ENCODE measurements at places on chromosomes 16 and 17. TPM values are rescaled to one million over a fixed set of nuclear protein-coding genes. Genes with fewer than 3 reads are reported as not detected.

The NLK gene
- 7.1 TPM for total RNA-seq

The TAT gene
- total RNA-seq, result not detected

The GNG13 gene
- total RNA-seq, result not detected

The TM4SF5 gene
- total RNA-seq, result not detected

The TBC1D3K gene
- total RNA-seq, result not detected

The ITGAL gene
- total RNA-seq, result not detected

The NATD1 gene
- 3.1 TPM for total RNA-seq

The PROCA1 gene
- 0.49 TPM for total RNA-seq

The FA2H gene
- total RNA-seq, result not detected

The NME1 gene
- total RNA-seq, result 34.0 TPM

The SLC9A5 gene
- 0.65 TPM for total RNA-seq

The KDM8 gene
- 3.3 TPM for total RNA-seq

The TMC5 gene
- under 0.01 TPM for total RNA-seq

The SLC6A4 gene
- 23.8 TPM for total RNA-seq

- DNase-seq, result no peak
Observed at GRCh38 chr17:82000803-82001570, 21.7 kb downstream of the CENPX start.

DNA sequence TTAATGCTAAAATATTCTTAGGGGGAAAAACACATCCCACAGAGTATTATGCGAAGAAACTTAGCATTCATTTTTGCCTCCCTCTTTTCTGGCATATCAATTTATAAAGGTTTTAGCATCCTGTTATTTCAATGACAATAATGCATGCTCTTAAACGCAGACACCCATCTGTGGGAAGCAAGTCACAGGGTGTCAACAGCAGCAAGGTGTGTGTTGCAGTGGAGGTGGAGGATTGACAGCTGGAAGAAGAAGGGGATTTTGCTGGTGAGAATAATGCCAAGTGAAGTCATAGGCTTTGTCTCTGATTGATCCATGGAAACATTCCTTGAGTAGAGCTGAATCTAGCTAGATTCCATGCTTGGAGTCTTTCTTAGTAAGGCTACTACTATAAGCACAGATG is 498.1 kb downstream of the NPIPA7 start:
- DNase-seq, result no peak

- no peak for DNase-seq
Observed at GRCh38 chr17:36940313-36941264, 3.3 kb downstream of the LHX1 start.

DNA sequence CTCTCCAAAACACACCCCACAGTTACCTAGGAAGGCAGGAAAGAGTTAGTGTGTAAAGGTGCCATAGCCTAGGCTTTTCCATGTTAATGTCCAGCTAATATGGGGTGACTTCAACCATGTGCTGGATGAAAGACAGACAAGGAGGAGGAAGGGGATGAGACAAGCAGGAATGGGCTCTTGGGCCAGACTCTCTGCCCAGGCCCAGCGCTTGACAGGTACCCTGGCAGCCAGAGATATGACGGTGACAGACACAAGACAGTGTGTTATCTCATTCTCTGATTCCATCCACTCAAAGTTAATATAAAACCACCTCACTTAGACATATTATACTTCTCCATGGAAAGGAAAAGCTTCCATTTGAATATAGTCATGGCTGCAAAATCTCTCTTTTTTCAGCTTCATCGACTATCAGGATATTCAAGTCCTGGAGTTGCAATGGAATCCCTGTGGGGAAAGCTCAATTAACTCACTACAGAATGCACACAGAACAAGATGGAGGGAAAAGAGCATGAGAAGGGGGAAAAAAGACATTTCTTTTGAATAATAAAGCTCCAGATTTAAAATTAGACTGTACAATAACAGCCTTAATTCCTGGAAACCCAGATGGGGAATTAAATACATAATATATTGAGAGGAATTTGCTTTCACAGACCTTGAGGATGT is 596.7 kb downstream of the TOX3 start:
- DNase-seq, result no peak

- DNase-seq, result peak; percentile 95
Observed at GRCh38 chr17:47279062-47279801, 25.6 kb downstream of the ITGB3 start.

DNA sequence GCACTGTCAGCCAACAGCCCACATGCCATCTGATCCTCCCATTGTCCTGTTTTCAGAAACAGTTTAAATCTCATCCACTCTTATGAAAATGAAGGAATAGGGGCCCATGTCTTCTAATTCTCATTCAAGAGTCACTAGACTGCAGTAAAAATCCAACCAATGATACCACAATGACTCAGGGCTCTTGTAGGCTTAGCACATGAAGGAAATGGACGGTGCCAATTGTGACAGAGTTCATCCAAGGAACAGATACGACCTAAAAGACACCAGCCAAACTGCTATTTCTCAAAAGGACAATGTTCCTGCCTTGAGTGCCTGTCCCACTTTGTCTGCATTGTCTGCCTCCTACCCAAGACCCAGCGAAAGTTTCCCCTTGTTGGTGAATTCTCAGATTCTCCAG is 204.8 kb upstream of the COX10 start:
- peak; percentile 31 for DNase-seq

- peak; percentile 40 for DNase-seq
Observed at GRCh38 chr17:10631048-10631700, 25.9 kb downstream of the MYH3 start.

DNA sequence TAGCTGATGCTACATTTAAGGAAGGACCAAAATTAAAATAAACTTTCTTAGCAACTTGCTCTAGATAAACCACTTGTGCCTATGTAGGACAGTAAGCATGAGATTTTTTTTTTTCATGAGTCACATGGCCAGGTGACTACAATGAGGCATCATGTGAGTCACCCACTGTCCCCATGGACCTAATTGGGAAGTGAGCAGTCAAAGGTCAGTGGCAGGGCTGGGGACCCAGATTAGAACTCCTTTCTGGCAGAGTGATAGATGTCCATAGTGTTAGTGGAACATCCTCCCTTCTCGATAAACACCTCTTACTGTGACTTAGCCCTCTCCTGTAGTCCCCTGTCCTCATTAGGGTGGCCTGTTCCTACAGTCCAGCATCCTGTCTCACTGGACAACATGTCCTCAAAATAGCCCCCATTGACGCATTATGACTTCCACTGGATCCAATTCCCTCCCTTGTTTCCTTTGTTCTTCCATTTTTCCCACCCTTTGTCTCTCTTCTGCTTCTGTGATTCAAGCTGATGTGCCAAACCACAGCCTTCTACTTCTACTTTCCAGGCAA is 12.4 kb downstream of the ITGB3 start:
- DNase-seq, result peak; percentile 75

- DNase-seq, result no peak
Observed at GRCh38 chr16:27241658-27242057, 26.9 kb downstream of the NSMCE1 start.

GRCh38 chr17:40864661-40865390 is 2.2 kb downstream of the KRT12 start:
- DNase-seq, result no peak

DNA sequence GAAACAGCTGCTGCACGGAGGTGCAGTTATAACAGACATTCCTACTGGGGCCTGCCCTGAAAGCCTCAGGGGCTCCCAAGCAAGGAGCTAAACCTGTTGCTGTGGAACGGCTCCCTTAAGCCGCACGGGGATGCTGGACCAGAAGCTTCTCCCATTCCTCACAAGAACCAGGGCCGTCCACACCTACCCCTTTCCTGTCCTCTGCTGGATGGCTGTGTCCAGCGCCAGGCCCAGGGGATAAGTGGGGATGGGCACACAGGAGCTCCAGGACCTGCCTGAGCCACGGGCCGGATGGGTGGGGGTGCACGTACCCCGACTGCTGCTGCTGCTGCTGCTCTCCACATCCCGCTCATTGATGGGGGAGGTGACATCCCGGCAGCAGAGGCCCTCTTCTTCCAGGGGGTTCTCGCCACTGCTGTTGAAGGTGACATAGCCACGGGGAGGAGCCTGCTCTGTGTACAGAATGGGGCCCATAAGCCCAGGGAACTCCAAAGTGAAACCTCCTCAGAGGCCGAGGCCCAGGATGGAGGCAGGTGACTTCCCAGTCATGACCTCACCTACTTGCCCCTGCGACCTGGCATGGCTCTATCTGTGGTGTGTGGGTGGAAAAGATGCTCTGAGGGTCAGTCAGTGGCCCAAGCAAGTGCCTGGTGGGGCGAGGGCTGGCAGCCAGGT is 8.6 kb downstream of the NUDT16L1 start:
- no peak for DNase-seq

DNA sequence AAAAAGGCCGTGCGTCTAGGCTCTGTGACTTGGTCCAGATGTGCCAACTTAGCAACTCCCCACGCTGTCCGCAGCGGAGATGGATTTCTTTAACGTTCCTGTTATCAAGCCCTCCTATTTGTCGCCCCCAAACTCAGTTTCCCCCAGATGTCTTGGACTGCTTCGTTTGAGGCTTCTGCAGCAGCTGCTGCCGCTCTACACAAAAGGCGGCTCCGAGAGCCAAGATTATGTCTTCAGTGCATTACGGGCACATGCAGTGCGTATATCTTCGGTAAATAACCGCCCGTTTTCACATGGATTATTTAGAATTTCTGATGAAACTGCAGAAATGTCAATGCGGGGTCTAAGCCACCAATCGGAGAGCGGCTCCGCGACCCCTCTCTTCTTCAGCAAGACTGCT is 240.6 kb upstream of the ZFHX3 start:
- no peak for DNase-seq

- no peak for DNase-seq
Observed at GRCh38 chr16:71674229-71674628, 48.2 kb downstream of the MARVELD3 start.

GRCh38 chr16:4410335-4411075 is 5.9 kb downstream of the CORO7 start:
- DNase-seq, result peak; percentile 80

GRCh38 chr17:55774846-55775271 is 24.0 kb downstream of the PCTP start:
- no peak for DNase-seq

- DNase-seq, result peak; percentile 29
Observed at GRCh38 chr16:15897834-15898254, 9.4 kb upstream of the CEP20 start.

- no peak for DNase-seq
Observed at GRCh38 chr16:28283798-28284577, 8.3 kb upstream of the SBK1 start.

DNA sequence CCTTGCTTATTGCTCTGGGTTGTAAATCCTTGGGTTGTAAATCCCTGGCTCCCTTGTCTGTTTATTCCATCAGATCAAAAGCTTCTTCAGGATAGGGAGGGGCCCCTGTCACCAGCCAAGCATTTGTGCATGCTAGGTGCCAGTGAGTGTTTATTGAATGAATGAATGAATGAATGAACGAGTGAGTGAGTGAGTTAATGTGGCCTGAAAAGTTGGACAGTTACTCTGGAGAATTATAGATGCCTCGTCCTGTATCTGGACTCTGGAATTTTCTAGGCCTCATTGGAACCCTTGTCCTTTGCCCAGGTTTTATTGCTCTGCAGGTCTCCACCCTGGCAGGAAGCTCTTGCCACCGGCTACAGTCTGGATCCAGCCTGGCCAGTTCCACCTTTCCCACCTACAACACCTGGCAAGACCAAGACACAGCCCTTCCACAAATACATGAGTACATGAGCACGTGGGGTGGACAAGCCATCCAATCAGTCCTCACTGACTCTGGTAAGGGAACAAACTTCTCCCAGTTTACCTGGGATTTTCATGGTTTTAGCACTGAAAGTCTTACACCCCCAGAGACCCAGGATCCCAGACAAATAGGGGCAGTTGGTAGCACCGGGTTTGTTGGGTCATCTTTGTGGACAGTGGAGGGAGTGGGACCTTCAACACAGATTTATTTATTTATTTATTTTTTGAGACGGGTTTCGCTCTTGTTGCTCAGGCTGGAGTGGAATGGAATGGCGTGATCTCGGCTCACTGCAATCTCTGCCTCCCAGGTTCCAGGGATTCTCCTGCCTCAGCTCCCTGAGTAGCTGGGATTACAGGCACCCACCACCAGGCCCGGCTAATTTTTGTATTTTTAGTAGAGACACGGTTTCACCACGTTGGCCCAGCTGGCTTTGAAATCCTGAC is 14.7 kb upstream of the CDH1 start:
- no peak for DNase-seq

- DNase-seq, result peak; percentile 86
Observed at GRCh38 chr16:81484908-81485624, 40.5 kb downstream of the CMIP start.

- no peak for DNase-seq
Observed at GRCh38 chr16:51150165-51150887, 744 bp downstream of the SALL1 start.

DNA sequence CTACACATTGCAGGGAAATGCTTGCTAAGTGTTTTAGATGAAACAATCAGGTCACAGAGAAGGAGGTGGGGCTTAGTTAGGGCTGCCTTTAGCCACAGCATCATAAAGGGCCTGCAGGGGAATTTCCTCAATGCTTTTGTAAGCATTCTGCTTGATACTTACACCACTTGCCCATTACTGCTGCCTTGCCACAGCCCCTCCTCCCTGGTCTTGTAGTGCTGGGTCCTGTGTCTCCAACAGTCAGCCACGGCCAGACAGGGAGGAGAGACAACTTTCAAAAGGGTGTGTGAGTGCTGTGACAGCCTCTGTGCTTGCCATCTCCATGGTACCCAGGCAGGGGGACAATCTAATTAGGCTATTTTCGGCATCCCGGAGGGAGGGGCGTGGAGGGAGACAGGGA is 111.2 kb downstream of the SHISA9 start:
- DNase-seq, result no peak

DNA sequence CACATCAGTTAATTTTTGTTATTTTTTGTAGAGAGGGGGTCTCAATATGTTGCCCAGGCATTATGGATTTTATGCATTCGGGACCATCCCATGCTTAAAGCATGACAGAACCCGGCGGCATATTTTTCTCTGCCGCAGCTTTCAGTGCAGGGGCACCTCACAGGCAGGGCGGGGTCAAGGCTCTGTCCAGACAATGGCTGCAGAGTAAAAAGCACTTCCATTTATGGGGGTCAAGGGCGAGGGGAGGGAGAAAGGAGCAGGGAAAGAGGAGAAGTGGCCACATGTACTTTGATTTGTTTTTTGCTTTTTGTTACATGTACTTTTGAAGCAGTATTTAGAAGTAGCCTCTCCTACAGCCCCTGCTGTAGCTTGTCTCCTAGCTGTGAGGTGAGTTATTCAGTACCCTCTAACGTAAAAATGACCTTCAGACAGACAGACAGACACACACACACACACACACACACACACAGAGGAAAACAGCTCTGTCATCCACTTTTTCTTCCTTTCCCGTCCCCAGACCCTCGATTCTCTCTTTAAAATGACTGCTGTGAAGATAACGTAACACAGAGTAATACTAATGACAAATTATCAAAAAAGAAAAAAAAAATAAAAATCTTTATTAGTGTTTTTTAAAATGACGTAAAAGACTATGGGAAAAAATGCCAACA is 856 bp upstream of the SCPEP1 start:
- DNase-seq, result peak; percentile 23

- peak; percentile 43 for DNase-seq
Observed at GRCh38 chr16:30077656-30078055, 1.9 kb downstream of the PPP4C start.

GRCh38 chr17:50263331-50264262 is 10.7 kb upstream of the TMEM92 start:
- no peak for DNase-seq

GRCh38 chr17:74243013-74243755 is 29.8 kb downstream of the TTYH2 start:
- DNase-seq, result no peak

GRCh38 chr16:70399381-70399780 is 39.5 kb downstream of the ST3GAL2 start:
- no peak for DNase-seq

- DNase-seq, result no peak
Observed at GRCh38 chr16:10694830-10695229, at the start of gene TEKT5. TSS of gene TEKT5 (minus strand) at chr16:10694930. CDS start at chr16:10694873, 57 bp downstream.

Data from fibroblast of the aortic adventitia (primary cell).